ENCODE measurements at places on chromosomes 2 and 18. TPM values are rescaled to one million over a fixed set of nuclear protein-coding genes. Genes with fewer than 3 reads are reported as not detected.

Gene PAX8
- total RNA-seq, result 30.2 TPM

Gene CDH2
- total RNA-seq, result 104 TPM

Gene PARD6G
- total RNA-seq, result 5.4 TPM

Gene DUSP2
- total RNA-seq, result 0.10 TPM

Gene DSG1
- not detected for total RNA-seq

Gene CYRIA
- 19.4 TPM for total RNA-seq

Gene VIT
- total RNA-seq, result not detected

Gene KATNAL2
- total RNA-seq, result 1.6 TPM

Gene EVX2
- total RNA-seq, result not detected

Gene NT5DC4
- total RNA-seq, result not detected

Gene POTEC
- total RNA-seq, result not detected

Gene EIPR1
- 40.7 TPM for total RNA-seq

Gene CDH7
- total RNA-seq, result 0.19 TPM

Gene DHRS9
- not detected for total RNA-seq

Gene ACSL3
- total RNA-seq, result 94.0 TPM

Gene REG3G
- total RNA-seq, result not detected

Gene CXCR1
- not detected for total RNA-seq

Gene TTN
- total RNA-seq, result 0.41 TPM

Gene OR6B2
- total RNA-seq, result not detected

Gene LYPD6B
- total RNA-seq, result 1.3 TPM

Gene UGT1A5
- not detected for total RNA-seq

Gene ITGAV
- total RNA-seq, result 227 TPM

Data from glomerular endothelial cell (primary cell).